ENCODE measurements at places on chromosomes 3 and 15.

- peak; percentile 16 for DNase-seq
These were observed 71.7 kb downstream of the ANKRD28 start for GRCh38 chr3:15726043-15726442.

GRCh38 chr15:41873711-41874110, 20.1 kb downstream of the SPTBN5 start:
- no peak for DNase-seq

DNA sequence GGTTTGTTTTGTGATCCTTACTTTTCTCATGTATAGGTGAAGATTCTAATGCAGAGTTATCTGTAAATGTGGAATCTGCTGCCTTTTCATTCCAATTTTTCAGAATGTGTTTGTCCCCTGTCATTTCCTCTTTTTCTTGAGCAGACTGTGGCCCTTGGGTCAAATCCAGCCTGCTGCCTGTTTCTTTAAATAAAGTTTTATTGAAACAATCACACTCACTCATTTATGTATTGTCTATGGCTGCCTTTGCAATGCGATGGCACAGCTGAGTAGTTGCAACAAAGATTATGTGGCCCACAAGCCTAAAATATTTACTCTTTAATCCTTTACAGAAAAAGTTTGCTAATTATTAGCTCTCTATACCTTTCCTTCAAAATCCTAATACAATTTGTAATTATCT, 116.3 kb upstream of the NPHP3 start:
- no peak for DNase-seq

- DNase-seq, result no peak
These were observed 33.2 kb downstream of the HDAC11 start for GRCh38 chr3:13513051-13513912.

- DNase-seq, result peak; percentile 79
These were observed 4.9 kb upstream of the TMEM212 start for GRCh38 chr3:171838218-171838720.
